ENCODE measurements at places on chromosomes 12 and 14.

- DNase-seq, result no peak
These were observed 6.2 kb upstream of the DHRS2 start for GRCh38 chr14:23629832-23630396.

GRCh38 chr12:129585296-129585695 is 318.5 kb downstream of the TMEM132D start:
- no peak for DNase-seq

- no peak for DNase-seq
These were observed 30.3 kb downstream of the SCN8A start for GRCh38 chr12:51621156-51621922.

DNA sequence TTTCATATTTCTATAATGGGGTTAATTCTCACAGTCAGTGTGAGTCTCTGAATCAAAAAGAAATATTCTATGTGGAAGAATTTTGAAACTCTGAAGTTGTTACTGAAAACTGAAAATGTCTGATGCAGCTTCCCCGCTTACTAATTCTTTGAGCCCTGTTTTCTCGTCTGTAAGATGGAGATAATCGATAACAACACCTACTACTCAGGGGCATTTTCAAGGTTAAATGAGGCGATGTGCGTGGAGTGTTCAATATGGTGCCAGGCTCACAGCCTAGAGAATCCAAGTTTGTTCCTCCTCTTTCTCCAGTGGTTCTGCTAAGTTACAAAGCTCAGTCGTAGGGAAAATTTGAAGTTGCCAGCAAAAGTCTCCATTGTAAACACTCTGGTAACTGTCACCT is 391.4 kb downstream of the FUT8 start:
- DNase-seq, result no peak

GRCh38 chr12:2543801-2544200 is 251.0 kb upstream of the FKBP4 start:
- DNase-seq, result no peak

- DNase-seq, result no peak
These were observed 243.6 kb downstream of the TMTC2 start for GRCh38 chr12:82930301-82930700.

GRCh38 chr12:65948320-65949008 is 124.2 kb downstream of the HMGA2 start:
- peak; percentile 65 for DNase-seq
